ENCODE measurements at places on chromosomes 7 and 10.

- no peak for DNase-seq
Observed at GRCh38 chr10:15461353-15462108, 90.4 kb upstream of the FAM171A1 start.

- DNase-seq: no peak
Observed at GRCh38 chr7:149685455-149685854, 87.9 kb downstream of the ZNF467 start.

GRCh38 chr10:28496481-28496961, 36.4 kb upstream of the WAC start:
- DNase-seq: no peak

- no peak for DNase-seq
Observed at GRCh38 chr10:62582804-62583208, 208.6 kb downstream of the ZNF365 start.

DNA sequence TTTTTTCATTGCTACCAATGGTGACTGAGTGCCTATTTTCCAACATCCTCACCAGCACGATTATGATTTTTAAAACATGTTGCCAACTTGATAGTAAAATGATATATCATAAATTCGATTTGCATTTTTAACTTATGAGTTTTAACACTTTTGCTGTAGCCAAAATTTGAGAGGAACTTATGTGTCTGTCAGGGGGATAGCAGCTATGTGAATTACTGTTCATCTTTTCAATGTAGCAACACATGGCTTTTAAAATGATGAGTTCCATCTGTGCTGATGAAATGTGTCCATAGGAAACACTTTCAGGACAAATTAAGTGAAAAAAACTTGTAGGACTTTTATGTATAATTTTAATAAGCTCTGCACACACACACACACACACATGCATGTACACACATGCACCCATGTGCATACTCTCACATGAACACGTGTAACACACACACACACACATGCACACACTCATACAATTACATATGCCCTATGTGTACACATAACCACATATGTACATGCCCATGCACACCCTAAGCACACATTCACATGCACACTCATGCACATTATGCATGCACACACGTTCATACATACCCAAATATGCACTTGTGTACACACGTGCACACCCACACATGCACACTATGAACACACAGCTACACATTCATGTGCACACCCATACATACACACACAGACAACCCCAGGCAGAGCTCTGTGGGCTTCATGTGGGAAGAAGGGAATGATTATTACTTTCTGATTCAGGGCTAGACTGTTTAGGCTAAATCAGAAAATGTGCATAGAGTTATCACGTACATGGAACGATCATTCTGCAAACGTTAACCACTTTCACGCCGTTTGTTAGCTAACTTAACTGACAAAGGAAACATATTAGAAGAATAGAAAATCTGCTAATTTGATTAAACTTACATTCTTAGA, 68.9 kb downstream of the C10orf143 start:
- no peak for DNase-seq

GRCh38 chr10:106973716-106974115, 190.8 kb downstream of the SORCS1 start:
- no peak for DNase-seq

DNA sequence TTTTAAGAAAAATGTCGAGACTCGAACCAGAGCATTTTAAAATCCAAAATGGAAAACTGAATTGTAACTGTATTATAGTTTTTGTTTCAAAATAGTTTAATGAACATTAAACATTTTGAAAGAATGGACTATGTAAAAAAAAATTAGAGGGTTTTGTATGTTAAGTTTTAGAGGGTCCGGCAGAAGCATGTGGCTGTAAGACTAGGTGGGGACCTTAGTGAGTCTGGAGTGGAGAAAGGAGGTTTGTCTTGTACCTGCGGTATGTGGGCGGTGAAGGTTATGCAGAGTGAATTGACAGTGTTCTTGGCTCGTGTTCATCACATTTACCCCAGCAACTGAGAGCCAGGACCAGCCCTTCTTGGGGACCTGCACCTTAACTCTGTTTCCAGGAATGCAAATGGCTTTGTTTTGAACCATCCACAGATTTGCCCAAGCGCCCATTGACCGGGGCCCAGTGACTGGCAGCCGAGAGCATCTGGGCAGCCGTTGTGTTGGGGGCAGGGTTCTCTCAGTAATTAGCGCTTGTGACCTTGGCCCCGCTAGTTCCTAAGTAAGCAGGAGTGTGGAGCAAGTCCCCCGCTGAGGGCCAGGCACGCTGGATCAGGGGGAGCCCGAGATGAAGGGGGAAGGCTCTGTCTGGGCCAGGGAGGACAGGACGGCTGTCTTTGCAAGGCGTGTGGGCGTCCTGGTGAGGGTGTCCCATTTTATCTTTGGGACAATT, 1.4 kb upstream of the KLF6 start:
- DNase-seq: no peak

DNA sequence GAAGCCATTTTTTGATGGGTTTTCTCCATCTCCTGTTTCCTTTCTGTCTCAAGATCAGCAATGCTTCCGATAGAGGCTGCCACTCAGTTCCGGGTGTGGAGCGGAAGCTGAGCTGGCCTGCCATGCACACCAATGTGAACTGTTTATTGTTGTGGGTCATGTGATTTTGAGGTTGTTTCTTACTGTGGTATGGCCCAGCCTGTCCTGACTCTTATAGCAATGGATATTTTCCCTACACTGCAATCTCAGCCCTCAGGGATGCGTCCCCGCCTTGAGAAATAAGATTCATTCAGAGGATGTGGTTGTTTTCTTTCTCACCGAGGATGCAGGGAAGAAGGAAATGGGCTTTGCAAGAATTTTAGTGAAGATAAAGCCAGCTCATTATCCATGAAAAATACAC, 134.7 kb downstream of the PFKFB3 start:
- no peak for DNase-seq

DNA sequence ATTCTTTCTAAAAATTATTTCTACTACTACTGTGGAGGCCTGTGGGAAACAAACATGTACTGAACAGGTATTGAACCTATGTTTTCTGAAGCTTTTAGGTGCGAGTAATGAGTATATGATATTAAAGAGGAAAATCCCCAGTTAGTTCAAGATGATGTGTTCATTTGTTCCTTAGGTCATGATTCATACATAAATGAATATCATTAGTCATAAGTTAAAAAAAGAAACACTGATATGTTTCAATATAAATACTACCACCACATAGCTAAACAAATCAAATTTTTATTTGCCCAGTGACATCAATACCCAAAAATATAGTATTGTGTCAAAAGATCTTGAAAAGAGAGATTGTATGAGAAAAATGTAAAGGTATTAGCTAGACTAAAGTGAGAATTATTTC, 210.7 kb upstream of the GNAI1 start:
- no peak for DNase-seq

DNA sequence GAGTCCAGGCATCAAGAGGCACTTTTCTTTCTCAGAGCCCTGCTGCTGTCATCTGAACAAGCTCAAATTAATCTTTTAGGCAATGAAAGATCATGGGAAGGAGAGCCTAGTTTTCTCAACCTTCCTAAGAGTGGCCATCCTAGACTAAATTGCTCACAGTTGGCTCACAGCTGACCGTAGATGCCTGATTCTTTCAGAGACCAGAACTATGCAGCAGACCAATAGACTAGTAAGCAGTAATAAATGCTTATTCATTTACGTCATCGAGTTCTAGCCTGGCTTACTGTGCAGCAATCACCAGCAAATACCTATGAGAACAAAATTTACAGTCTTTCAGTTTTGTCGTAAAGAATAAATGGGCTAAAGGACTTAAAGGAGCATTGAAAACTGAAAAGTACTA, 602.9 kb upstream of the GHITM start:
- DNase-seq: no peak

DNA sequence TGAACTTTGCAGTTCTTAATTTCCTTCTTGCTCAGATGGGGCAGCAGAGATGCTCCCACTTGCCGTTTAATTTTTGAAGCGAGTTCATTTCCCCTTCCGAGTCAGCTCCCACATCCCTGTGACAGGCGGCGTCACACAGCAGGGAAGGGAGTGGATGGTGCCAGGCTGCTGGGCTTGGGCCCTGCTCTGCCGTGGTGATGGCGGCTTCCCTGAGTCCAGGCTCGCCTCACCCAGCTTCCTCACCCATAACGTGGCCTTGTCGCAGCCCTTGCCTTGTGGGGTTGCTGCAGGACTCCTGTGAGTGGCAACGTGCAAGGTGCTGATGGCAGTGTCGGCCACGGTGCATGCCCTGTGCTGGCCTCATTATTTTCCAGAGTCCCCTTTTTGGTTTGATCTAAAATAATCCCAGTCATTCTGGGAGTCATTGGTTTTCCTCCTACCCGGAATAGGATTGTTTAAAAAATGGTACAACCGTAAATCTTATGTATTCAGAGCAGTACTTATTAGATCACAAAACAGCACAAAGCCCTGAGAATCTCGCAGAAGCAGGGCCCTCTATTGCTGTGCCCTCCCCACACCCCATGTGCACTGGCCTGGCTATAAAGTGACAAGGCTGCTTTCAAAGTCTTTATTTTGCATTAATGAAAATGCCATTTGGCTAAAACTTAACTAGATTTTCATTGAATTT, 260.1 kb downstream of the WDR37 start:
- no peak for DNase-seq

DNA sequence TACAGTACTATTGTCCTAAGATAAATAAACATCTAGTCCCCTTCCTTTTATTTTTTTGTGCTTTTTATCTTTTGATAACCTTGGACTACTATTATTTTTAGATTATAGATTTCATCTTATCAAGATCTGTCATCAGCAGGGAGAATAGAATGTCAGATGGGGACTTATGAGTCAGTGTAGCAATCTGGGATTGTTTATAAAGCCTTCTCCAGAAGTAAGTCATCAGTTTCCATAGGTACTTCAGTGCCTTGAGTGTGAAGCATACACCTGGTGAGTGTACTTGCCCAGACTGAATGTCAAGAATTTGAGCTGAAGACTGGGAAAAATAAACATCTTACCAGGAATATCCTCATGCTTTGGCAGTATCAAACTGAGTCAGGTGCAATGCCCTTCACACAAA, 2.1 kb downstream of the CASD1 start:
- DNase-seq: peak; percentile 42

DNA sequence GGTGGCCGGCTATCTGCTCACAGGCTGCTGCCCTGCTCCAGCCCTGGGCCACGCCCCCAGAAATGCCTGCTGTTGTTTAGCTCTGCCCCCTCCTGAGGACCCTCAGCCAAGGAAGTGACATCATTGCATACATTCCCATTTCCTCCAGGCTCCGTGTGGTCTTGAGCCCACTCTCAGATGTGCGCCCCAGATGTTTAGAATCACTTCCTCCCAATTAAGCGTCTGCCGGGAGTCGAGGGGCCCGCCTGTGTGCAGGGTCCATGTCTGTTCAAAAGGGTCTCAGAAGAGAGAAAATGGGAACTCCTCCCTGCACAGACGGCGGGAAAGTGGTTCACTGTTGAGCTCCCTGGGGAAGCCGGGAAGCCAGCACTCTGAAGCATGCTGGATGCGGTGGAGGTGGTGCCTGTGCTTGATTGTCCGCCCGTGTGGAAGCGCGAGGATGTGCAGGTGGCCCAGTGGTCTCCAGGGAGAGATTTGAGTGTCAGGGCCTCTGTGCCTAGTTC, 116.9 kb upstream of the PPIF start:
- DNase-seq: no peak

DNA sequence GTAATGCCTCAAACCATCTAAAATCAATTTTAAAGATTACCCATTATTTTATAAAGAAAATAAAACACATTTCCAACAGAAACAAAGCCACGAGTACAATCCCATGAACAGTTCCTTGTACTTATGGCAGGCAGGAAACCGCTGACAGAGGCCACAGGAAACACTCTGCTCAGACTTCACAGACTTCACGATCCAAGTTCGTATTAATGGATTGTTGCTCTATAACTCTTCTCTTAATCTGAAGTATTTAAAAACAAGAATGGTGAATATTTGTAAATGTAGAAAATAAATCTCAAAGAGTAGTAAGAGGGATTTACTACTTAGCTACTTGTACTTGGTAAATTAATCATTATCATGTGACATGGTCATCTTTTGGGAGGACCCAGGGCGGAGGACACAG, 78.3 kb downstream of the SNX10 start:
- DNase-seq: no peak

DNA sequence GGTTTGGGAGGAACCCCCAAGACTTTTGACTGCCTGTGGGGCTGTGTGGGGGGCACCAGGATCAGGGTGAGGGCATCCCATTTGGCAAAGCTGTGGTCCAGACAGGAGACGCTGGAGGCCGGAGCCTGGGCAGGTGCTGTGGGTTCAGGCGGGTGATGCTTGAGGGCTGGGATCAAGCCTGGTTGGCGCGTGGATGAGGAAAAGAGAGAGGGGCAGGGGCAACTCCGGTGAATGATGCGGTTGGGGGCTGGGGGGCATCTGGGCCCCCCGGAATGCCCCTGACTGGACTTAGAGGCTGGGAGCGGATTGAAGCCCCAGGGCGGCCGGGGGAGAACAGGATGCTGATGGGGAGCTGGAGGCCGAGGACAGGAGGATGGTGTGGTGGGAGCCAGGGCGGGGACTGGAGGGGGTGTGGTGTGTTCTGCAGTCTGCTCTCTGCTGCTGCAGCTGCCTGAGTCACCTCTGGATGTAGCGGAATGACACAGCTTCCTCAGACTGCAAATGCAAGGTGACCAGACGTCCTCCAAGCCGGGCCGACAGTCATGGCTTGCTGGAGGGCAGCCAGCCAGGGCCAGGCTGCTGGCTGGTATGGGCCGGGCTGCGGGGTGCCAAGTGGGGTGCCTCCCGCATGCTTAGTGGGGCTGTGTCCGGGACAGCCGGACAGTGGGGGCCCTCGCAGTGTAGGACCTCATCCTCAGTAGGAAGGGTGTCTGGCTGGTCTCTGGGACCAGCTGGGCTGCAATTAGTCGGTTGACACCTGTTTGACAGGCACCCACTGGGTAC, 3.2 kb downstream of the MAFK start:
- DNase-seq: peak; percentile 83

- DNase-seq: peak; percentile 69
Observed at GRCh38 chr10:89283025-89283935, 18.6 kb upstream of the IFIT2 start.

- DNase-seq: peak; percentile 85
Observed at GRCh38 chr10:323651-324293, 188.5 kb downstream of the ZMYND11 start.

- DNase-seq: no peak
Observed at GRCh38 chr7:152733286-152733934, 26.1 kb upstream of the ACTR3B start.

DNA sequence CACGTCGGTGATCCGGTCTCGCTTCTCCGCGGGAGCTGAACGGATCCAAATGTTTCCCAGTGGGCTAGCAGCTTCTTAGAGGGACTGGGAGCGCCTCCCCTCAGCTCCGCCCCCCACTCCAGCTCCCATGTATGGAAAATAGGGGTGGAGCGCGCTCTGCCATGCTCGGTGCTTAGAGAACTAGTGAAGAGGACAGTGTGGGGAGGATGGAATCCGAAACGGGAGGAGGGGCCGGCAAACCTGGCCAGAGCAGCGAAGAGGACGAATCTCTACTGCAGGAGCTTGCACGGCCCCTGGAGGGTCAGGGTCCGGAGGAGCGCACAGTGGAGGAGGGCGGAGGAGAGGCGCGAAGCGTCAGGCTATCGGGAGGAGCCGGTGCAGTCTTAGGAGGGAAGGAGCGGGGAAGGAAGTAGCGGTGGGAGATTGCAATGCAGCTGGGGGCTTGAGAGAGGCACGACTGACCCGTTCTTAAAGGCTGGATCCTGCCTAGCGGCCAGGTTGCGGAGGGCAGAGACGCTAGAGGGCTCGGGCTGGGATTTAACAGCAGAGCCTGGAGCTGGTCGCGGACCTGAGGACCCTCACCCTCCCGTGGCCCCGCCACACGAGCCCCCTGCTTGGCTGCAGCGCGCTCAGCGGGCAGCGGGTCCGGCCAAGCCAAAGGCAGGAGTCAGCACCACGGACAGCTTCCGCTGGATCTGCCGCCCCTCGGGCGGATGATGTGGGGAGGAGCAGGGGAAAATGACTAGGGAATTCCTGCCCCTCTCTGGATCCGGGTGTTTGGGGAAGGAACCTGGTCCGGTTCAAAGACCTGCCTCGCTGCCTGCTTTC, at the start of gene PRLHR:
PRLHR (minus strand) TSS at position 51 of the 828 bp plus-strand sequence. CDS start 404 bp downstream, outside the sequence.
- no peak for DNase-seq

Data from kidney epithelial cell (primary cell).